LHCN-M2 (cell line): ENCODE measurements at places on chromosomes 2 and 18. TPM values are rescaled to one million over a fixed set of nuclear protein-coding genes. Genes with fewer than 3 reads are reported as not detected.
A peak's percentile ranks its signal among the peaks of the same experiment; 100 is the strongest.

GRCh38 chr18:63438181-63438580 lies 15.9 kb upstream of the VPS4B start:
- DNase-seq, result no peak

- DNase-seq, result no peak
Observed at GRCh38 chr2:213101109-213101508, 50.3 kb downstream of the IKZF2 start.

DNA sequence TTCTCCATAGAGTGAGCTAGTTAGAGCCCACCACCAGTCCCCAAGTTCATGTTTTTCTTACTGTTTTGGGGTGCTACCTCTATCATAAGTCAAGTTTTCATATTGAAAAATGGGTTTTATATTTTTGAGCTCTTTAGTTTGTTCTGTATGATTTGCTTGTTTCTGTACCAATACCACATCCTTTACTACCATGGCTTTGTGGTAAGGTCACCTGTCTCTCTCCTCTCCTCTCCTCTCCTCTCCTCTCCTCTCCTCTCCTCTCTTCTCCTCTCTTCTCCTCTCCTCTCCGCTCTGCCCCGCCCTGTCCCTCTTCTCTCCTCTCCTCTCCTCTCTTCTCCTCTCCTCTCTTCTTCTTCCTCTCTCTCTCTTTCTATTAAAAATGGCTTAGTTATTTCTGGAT lies 22.1 kb upstream of the LBH start:
- no peak for DNase-seq

The SUMO1 gene
- total RNA-seq, result 113 and 133 TPM in 2 replicates

DNA sequence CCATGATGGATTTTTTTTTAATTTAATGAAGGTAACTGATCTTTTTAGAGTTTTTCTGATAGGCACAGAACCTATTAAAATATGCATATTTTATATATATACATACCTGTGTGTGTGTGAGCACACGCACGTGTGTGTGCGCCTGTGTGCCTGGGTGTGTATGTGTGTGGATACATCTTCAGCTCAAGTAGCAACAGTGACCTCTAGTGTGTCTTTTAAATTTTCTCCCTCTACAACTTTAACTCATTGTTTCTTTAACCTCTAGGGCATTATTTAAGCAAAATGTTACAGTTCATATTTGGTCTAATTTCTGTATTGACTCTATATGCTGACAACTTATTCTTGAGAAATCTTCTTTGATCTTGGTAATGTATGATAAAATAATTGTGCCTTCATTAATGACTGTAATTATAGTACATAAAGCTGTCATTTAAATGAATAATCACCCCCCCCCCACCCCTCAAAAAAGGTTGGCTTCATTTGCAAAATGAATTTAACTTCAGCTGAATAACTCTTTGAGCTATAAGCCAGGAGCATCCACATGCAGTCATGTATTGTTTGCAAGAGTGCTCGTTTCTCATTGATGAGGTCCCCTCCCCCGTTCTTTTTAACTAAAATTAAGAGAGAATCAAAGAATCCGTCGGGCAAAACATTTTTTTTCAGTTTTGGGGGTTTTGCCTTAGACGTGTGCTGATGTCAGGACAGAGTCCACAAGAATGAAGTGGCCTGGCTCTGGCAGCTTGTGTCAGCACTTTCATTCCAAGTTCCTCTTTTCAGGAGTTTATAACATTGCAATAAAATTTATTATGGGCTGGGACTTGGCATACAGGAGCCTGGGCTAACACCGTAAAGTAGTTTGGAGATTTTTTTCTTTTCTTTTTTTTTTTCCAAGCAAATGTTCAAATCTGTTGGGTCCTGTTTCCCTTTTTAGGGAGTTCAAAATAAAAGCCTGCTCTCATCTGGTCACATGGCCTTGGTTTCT lies 80.0 kb downstream of the ETAA1 start:
- DNase-seq, result peak; percentile 49

DNA sequence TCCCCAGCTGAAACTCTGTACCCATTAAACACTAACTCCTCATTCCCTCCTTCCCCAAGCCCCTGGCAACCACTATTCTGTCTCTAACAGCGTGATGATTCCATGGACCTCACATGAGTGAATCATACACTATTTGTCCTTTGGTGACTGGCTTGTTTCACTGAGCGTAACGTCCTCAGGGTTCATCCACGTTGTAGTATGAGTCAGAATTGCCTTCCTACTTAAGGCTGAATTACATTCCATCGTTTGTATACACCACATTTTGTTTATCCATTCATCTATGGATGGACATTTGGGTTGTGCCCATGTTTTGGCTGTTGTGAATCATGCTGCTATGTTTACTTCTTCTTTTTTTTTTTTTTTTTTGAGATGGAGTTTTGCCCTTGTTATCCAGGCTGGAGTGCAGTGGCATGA lies 19.6 kb upstream of the CABLES1 start:
- DNase-seq, result peak; percentile 96

GRCh38 chr18:73975266-73975665 lies 172.4 kb downstream of the FBXO15 start:
- no peak for DNase-seq

DNA sequence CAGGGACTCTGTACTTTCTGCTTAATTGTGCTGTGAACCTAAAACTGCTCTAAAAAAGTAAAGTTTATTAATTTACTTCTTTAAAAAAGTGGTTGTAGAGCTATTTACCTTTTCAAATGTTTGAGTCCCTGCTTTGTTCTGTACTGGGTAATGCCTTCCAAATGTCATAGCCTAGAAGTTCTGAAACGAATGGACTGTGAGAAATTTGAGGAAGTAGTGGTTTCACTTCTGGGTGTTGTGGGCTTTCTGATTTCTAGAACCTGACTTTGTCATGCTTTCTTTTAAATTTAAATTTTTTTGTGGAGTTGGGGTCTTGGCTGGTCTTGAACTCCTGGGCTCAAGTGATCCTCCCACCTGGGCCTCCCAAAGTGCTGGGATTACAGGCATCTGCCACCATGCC lies 44.6 kb downstream of the SMAD4 start:
- no peak for DNase-seq

DNA sequence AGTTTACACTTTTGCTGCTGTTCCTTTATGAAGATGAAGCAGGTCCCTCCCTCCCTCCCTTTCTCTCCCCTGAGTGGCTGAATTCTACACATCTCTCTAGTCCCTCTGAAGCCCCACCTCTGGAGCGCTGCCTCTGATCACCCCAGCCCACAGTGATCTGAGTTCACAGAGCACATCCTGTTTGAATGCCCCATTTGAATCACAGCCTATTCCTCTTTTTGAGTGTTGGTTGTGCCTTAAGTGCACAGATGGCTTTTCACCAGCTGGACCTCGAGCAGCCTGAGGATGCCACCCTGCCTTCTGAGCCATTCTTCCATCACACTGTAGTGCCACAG lies 87.1 kb downstream of the ITGB1BP1 start:
- DNase-seq, result peak; percentile 61

The NEB gene
- total RNA-seq, result 0.32 and 2.6 TPM in 2 replicates

The CXCR2 gene
- total RNA-seq, result not detected in 2 replicates

DNA sequence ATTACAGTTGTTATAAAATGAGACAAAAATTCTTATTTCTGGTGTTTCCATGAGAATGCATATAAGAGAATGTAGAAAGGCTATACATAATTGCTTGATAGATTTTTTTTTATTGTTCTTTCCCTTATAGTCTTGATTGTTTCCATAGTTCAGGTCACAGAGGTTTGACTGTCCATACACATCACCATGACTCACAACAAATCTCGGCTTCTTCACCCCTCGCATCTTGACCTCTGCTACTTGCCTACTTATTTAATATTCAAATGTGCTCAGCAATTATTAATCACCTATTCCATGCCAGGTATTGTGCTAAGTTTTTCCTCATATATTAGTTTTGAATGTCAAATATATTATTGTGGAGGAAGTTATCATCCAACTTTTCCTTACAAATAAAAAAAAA lies 789.6 kb downstream of the RNF144A start:
- DNase-seq, result peak; percentile 2

The GALNT3 gene
- 1.5 and 2.6 TPM in 2 replicates for total RNA-seq

DNA sequence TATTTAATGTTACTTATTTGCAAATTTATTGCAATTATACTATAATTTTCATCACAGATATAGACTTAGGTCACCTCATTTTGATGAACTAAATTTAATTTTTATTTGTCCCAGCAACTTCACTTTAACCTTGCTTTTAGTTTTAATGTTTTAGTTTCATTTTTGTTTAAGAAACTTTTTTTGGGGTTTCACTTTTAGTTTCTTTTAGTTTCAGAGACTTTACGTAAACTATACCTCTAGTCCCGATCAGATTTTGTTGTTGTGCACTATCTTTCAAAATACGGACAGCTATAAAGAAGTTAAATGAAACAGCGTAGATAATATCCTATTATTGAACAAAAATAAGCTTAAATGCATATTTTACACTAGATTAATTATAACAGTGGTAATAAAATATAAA lies 460.5 kb downstream of the ERBB4 start:
- DNase-seq, result no peak

DNA sequence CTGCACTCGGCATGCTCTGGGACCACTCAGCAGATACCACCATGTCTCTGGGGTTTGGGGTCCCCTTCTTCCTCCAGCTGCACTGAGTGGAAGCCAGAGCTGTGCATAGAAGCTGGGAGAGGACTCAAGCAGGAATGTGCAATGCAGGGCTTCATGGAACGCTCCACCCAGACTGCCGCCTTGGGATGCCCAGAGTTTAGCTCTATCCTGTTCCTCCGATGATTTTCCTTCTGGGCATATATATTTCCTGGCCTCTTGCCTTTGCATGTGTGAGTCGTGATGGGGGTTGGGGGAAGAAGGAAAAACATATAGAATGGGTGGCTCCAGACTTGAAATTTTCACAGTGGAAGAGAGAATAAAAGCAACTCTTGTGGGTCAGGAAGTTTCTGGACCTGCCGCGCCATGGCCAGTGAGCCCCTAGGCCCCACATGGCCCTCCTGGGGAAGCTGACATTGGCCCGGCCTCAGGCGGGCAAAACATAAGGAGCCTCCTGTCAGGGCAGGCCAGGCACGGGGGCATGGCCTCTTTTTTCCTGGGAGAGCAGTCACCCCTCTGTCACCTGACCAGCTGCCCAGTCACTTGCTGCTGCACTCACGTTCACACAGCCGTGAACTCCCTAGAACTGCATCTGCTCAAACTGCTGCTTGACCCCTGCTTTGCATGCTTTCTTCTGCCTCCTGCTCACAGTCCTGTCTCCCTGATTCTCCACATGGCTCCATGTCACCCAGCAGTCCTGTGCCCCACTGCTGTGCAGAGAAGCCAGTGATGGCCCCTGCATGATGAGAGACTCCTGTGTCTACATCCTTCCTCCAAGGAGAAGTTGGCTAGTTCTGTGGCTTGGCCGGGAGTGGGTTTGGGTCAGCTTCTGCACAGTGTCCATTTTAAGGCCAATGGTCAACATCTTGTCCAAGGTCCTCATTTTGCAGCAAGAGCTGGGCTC lies 197.8 kb downstream of the CTIF start:
- no peak for DNase-seq

DNA sequence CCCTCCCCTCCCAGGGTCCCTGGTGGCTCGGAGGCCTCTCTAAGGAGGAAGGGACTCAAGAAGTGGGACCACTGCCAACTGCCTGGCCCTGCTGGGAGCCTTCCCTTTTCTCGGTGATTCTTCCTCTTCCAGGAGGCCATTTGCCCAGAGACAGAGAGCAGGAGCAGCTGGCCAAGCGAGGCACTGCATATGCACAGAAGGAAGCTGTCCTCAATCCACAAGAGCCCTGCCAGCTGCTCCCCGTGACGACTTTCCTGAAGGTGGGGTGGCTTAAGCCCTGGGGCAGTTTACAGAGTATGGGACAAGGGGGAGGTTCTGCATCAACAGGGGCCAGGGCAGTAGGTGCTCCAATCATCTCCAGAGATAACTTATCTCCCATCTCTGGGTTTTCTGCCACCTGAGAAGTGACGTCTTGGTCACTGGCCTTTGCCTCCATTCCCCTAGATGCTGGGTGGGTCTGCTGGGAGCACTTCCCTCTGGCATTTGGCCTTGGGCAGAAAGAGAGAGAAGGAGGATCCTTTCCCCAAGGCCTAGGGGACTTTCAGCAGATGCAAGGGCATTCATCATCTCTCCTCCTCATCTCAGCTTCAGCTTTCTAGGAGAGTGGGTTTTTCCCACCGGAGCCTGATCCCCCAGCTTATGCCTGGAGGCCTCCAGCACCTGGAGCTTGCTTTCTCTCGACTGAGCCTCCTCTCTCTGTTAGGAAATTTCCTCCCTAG lies 28.5 kb downstream of the CIB4 start:
- DNase-seq, result no peak

- peak; percentile 90 for DNase-seq
Observed at GRCh38 chr2:226211439-226211838, 588.2 kb downstream of the IRS1 start.

The REG3A gene
- total RNA-seq, result not detected in 2 replicates

The NGEF gene
- 0.26 and 0.34 TPM in 2 replicates for total RNA-seq

GRCh38 chr2:19714926-19715325 lies 186.9 kb downstream of the TTC32 start:
- peak; percentile 53 for DNase-seq

- DNase-seq, result peak; percentile 15
Observed at GRCh38 chr2:239049421-239050251, 201.8 kb downstream of the TWIST2 start.

DNA sequence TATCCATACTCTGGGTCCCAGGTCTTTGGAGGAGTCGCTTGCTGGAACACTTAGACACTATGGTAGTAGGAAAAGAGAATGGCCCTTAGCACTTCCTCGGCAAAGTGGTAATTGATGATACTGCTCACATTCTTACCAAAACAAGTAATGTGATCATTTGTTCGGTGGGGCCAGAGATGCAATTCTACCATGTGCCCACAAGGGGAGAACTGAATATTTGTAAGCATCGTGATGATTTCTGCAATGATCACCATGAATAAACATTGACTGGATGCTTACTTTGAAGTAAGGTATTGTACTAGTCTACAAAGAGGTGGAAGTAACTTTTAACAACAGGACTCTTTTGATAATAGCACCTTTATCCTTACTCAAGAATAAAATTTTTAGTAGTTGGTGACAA lies 109.7 kb downstream of the CD8B2 start:
- DNase-seq, result no peak

DNA sequence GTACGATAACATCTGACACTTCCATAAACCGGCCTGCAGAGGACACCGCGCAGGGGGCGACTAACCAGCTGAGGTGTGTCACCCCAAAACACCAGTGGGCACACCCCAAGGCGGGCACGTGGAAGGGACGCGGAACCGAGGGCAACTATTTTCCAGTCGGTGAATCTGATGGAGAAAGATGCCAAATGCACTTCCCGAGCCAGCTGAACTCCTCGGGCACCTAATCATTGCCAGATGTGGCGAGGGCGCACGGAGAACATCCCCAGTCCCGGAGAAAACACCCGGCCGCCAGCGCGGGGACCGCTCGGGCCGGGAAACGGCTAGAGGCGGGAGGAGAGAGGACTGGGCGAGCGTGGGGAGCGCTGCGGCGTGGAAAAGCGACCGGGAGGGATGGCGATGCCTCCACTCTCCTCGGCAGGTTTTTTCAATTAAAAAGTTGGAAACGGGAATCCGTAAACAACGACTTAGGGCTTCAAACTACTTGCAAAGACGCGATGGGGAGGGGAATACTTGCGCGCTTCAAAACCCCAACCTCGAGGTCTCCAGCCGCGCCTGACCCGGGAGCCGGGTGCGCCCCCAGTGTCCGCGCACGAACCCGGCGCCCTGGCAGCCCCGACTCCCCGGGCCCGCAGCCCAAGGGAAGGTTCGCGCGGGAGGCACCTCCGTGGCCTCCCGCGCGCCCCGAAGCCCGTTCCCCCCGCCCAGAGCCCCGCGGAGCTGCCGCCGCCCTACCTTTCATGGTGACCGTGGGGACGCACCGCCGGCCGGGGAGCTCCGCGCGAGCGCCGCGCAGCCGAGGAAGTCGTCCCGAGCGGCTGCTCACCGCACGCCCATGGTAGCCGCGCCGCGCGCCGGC lies 497 bp downstream of the COLEC12 start:
- no peak for DNase-seq
